Activated CD4-positive, alpha-beta T cell treated with anti-CD3 and anti-CD28 coated beads for 48 hours (primary cell): ENCODE measurements at places on chromosomes 11 and 22.
A peak's percentile ranks its signal among the peaks of the same experiment; 100 is the strongest.

- DNase-seq = no peak
Observed at GRCh38 chr11:110565357-110566336, 135.9 kb downstream of the FDX1 start.

DNA sequence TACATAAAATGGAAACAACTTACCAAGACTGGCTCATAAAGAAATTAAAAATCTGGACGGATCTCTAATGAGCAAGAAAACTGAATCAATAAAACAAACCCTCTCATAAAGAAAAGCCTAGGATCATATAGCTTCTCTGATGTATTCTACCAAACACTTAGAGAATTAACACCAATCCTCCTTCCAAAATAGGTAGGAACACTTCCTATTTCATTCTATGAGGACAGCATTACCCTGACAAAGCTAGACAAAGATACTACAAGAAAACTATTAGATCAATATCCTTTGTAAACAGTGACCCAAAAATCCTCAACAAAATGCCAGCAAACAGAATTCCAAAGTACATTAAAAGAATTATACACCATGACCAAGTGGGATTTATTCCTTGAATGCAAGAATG lies 52.9 kb upstream of the CLTCL1 start:
- DNase-seq = no peak

DNA sequence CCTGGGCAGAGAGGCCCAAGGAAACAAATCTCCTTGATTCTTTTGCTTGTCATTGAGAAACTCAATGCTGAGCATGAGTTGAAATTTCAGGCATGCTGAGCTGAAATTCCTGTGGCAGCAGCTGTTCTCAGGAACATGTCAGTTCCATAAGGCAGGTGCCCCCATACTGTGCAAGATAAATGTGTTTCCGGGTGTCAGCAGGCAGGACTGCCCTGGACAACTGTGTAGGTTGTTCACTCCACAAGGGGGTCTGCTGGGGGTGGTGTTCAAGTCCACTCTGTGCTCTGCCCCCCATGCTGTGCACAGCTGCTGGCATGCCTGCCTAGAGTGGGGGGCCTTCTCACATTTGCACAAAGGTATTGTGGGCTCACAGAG lies 133.7 kb downstream of the CTTN start:
- DNase-seq = no peak

- DNase-seq = no peak
Observed at GRCh38 chr22:32557925-32558324, 83.3 kb downstream of the FBXO7 start.

- no peak for DNase-seq
Observed at GRCh38 chr22:30662040-30662439, 5.6 kb downstream of the DUSP18 start.

- DNase-seq = no peak
Observed at GRCh38 chr11:47448566-47449427, at the start of gene RAPSN. RAPSN (minus strand) TSS chr11:47449136; CDS start chr11:47448964, 172 bp downstream.

GRCh38 chr11:69352715-69353319 lies 58.9 kb downstream of the MYEOV start:
- DNase-seq = peak; percentile 74

- no peak for DNase-seq
Observed at GRCh38 chr11:56700914-56701485, 2.1 kb downstream of the OR9G1 start.

GRCh38 chr11:45576461-45577215 lies 88.8 kb downstream of the CHST1 start:
- DNase-seq = no peak

DNA sequence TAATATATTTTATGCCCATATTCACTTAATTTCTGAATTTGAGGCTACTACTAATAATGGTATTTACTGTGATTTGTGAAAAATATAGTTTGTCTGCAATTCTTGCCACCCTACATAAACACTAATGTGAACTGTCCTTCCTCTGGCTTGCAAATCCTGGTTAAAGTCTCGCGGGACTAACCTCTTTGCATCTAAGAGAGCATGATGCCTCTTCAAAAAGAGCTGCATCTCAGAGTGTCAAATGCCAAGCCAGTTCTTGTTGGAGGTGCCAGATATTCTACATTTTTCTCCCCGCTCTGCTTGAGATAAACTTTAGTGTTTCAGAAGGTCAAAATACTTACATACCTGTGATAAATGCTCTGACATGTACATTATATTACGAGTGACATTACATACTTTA lies 2.1 kb downstream of the ARHGAP42 start:
- no peak for DNase-seq

- no peak for DNase-seq
Observed at GRCh38 chr11:119739021-119739703, 10.2 kb upstream of the NECTIN1 start.

GRCh38 chr11:119421351-119421750 lies 1.6 kb downstream of the THY1 start:
- DNase-seq = no peak

- no peak for DNase-seq
Observed at GRCh38 chr11:19378814-19379213, 138.1 kb upstream of the E2F8 start.

DNA sequence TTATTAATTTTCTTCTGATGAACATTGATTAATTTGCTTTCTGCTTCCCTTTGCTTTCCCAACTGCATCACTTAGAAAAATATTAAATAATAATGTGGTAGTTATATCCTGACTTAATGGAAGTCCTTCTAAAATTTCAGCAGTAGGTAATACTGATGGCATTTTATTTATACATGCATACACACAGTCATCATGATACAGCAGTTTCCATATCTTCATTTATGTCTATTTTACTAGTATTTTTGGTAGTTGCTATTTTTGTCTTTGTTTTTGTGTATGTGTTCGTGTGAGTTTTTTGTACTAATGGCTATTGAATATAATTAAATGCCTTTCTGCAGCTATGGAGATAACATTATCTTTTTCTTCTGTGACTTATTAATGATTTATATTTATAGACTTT lies 484.7 kb upstream of the CNTN5 start:
- no peak for DNase-seq

GRCh38 chr11:108199446-108200321 lies 22.8 kb downstream of the NPAT start:
- peak; percentile 87 for DNase-seq

- no peak for DNase-seq
Observed at GRCh38 chr11:119615003-119615881, 113.8 kb downstream of the NECTIN1 start.

- no peak for DNase-seq
Observed at GRCh38 chr11:78080818-78081495, 1.3 kb upstream of the NDUFC2 start.

DNA sequence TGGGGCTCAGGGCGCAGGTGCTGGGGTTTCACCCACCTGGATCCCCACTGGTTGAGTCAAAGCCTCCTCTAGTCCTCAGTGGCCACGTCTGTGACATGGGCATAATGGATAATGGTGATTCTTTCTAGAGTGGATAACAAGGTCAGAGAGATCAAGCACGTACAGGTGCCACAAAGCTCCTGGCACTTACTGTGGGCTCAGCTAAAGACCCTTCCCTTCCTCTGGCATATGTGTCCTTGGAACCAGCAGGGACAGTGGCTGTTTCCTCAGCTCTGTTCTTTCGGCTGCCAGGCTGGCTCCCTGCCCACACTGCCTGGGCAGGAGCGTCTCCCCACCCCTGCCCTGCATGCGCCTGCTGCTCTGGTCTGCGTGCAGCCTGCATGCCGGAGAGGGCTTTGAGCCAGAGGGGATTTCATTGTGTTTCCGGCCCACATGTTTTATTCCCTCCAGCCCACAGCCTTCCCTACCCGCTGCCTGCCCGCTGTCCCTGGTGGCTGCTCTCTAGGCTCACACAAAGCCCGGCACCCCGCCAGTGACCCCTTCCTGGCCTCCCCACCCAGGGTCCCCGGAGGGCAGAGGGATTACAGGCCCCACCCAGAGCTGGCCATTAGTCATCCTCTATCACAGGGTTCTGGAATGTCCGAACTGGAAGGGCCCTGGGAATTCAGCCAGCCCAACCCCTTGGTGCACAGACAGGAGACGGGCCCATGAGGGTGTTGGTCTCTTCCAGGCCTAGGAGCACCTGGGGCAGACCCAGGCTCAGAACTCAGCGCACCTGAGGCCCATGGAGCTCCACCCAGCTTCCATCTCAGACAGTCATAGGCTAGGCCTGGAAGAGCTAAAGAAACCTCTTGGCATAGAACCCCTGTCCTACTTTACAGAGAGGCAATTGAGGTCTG lies 55.3 kb upstream of the GCAT start:
- DNase-seq = no peak

- no peak for DNase-seq
Observed at GRCh38 chr11:94888204-94888603, 85.2 kb downstream of the CWC15 start.
